ENCODE measurements at places on chromosomes 2 and 18.
A peak's percentile ranks its signal among the peaks of the same experiment; 100 is the strongest.

DNA sequence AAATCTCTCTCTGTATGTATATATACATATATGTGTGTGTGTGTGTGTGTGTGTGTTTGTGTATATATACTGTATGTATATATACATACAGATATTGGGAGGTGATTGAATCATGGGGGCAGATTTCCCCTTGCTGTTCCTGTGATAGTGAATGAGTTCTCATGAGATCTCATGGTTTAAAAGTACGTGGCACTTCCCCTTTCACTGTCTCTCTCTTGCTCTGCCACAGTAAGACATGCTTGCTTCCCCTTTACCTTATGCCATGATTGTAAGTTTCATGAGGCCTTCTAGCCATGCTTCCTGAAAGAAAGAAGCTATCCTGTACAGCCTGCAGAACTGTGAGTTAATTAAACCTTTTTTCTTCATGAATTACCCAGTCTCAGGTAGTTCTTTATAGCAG lies 18.8 kb upstream of the CCDC195 start:
- DNase-seq, result no peak

GRCh38 chr2:83280391-83280790 lies 1178.7 kb downstream of the SUCLG1 start:
- no peak for DNase-seq

GRCh38 chr2:171102802-171103201 lies 57.9 kb downstream of the TLK1 start:
- no peak for DNase-seq

- no peak for DNase-seq
Measured at GRCh38 chr2:221388891-221389290, 183.2 kb downstream of the EPHA4 start.

DNA sequence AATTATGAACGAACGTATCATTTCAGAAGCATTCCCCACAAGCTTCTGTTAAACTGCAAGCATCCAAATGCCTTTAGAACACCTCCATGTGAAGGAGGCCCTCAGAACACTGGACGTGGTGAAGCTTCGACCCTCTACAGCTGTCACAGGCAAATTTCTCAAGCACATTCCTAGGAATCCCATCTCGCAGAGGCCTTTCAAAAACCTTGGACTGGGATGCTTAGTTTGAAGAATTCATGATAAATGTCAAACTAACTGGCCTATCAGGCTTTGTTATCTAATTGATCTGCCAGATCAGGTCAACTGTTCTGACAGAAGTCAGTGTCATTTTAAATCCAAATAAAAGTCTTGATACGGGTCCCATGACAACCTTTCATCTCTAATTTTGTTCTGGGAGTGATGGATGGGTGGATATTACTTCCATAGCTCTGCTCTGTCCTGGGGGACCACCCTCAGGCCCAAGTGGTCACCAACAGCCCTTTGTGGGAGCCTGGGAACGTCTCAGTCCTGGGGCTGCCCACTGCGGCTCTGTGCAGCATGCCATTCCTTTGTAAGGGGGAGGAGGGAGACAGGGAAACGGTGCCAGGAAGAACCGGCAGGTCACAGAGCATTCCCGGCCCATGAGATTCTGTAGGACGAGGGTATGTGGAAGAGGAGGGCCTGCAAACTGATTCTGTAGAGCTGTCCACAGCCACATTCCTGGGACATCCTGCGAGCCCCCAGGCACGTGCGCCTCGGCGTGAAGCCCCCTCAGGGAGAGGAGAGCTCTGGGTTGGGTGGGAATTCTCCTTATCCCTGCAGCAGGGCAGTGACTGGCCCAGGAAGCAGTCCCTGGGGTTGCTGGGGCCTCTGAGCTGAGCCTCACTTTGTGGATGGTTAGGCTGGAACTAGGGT lies 59.1 kb upstream of the PXDN start:
- DNase-seq, result no peak

- no peak for DNase-seq
Measured at GRCh38 chr2:99569386-99569785, 79.6 kb upstream of the REV1 start.

- no peak for DNase-seq
Measured at GRCh38 chr2:8309131-8309530, 372.7 kb upstream of the ID2 start.

GRCh38 chr2:44197816-44198215 lies 29.1 kb downstream of the PPM1B start:
- DNase-seq, result no peak

DNA sequence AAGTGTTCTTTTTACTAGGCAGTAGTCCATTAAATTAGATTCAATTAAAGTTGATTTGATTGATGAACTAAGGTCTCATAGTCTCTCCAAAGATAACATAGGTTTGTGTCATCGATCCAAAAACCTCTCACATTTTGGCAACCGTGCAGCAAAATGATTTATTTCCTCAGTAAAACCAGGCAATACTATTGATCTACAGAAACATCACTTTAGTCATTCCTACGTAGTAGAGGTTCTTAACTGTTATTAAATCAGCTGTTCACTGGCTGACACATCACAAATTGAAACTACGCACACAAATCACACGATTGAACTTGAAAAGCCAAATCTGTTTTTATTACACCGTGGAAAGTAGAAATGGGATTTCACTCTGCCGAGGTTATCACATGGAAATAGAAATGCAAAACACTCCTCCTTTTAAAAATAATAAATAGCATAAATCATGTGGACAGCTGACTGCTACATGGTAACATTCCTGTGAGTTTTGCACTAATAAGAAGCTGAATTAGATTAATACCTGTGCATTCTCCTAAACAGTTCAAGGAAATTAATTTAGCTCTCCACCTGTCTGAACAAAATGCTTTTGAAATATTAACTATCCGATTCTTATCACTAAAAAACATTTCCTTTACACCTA lies 262.5 kb downstream of the CDH20 start:
- DNase-seq, result no peak

DNA sequence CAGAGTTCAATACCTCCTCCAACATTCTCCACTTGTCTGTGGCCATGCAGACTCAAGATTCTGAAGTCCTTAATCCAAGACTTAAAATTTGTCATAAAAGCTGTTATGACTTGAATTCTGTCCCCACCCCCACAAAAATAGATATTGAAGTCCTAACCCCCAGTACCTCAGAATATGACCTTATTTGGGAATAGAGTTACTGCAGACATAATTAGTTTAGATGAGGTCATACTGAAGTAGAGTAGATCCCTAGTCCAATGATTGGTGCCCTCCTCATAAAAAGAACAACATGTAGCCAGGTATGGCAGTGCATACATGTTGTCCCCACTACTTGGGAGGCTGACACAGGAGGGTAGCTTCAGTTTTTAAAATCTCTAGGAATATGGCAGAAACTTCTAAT lies 9.2 kb downstream of the TPGS2 start:
- no peak for DNase-seq

DNA sequence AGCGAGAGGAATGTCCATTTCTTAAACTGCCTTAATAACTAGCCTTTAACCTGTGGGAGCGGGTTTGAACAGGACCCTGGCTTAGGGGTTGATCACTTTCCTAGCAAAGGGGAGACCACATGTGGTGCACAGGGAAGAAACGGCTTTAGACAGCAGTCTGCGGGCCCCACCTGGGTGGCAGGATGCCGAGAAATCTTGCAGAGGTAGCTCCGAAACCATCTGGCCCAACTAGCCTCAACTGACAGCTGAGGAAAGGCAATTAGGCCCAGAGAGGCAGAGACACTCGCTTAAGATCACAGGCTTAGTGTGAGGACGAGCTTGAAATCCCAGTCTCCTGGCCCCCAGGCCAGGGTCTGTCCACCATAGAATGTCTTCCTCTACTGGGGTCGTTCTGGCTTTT lies 89.8 kb downstream of the MRO start:
- no peak for DNase-seq

DNA sequence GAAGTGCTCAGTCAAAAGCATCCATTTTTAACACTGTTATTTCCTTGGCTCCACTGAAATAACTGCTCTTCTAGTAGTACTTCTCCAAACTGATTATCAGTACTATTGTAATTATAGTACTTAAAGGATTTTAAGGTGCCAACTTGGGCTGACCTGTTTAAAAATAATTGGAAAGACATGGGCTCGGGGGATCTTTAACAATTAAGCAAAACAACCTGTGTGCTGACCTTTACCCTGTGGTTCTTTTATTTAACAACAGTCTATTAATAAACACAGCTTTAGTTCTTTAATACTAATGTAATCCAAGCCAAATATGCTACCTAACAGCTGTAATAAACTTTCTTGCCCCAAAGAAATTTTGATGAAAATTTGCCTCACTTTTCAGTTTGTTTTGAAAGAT lies 6.9 kb upstream of the ITPRID2 start:
- no peak for DNase-seq

DNA sequence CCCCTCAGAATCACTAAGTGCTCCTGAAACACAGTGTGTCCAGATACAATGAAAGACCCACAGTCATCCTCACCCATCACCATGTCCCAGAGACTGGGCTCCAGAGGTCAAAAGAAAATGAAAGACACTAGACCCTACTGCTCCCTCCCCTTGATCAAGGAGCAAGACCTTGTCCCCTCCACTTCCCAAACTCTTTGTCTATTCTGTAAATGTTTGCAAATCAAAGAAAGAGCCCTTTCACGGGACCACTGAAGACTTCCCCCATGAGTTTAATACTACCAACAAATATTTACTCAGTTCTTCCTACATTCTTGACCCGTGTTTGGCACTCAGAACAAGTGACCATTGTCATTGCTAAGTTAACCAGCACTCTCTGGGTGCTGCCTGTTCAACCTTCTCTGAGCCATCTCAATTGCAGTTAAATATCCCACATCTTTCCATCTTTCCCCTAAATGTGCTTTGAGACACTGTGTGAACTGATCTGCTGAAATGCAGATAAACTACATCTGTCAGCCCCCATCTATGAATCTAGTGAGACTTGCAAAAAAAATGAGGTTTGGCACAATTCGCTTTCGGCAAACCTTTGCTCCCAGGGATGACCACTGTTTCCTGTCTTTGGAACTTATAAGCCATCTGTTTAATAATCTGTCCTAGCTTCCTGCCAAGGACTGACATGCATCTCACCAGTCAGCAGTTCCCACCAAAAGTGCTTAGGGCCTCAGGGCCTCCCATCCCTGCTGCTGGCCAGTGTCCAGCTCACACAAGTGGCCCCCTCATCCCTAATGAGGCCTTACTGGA lies 170.3 kb downstream of the GFPT1 start:
- no peak for DNase-seq

- no peak for DNase-seq
Measured at GRCh38 chr2:43035922-43036321, 190.5 kb downstream of the ZFP36L2 start.

- peak; percentile 21 for DNase-seq
Measured at GRCh38 chr2:11582862-11583752, 49.3 kb downstream of the GREB1 start.

- no peak for DNase-seq
Measured at GRCh38 chr2:133458280-133458679, 110.0 kb downstream of the NCKAP5 start.

DNA sequence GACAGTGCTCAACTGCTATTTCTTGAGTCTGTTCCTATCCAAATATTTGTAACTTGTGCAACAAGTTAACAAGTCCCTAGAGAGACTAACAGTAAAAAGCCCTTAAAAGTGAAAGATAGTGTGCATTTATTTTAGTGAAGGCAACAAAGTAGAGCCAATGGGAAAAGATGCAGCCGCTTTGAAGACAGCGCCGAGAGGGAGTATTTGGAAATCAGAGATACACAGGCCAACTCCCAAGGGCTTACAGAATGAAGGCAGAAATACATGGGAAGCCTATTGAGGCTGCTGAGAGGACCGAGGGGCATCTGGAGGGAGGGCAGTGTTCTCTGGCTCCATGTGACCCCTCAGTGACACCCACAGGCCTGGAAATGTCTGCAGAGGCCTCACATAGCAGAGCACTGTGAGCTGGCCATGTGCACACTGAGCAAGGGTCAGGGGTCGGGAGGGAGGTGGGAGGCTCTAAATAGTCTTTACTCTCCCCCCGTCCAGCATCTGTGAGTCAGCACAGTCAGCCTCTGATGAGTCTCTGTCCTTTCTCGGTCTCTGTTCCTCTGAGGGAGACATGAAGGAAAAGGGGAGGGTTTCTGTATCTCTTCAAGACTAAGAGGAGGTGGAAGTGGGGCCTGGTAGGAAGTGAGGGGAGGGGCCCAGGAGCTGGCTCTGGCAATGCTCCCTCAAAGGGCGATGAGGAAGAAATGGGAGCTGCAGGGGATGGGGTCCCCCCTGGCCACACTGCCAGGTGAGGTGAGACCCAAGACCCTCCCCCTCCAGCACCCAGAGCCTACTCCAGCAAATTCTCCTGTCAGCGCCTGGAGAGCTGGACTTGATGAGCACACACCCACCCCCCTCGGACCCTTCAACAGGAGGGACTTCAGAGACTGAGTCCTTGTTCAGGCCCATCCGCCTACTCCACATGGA lies 133.6 kb downstream of the SP3 start:
- DNase-seq, result no peak

DNA sequence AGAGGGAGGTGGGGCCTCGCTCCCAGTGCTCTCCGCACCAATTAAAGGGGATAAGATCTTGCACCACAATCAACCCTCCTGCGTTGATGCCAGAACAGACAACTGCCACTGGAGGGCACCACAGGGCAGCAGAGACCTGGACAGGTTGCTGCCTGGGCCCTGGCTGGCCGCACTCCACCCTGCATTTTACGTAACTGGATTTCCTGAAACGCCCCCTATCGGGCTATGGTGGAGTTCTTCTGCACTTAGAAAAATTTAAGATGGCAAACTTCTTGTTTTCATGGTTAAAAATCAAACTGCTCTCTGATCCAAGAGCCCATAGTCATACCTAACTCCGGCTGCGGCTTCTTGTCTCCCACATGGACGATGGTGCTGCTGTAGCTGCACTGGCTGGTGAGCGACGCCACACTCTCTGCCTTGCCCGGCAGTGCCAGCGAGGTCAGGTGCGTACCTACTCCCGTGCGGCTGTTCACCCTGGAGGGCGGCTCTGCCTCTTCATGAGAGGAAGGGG lies 16.8 kb upstream of the HES6 start:
- peak; percentile 66 for DNase-seq

DNA sequence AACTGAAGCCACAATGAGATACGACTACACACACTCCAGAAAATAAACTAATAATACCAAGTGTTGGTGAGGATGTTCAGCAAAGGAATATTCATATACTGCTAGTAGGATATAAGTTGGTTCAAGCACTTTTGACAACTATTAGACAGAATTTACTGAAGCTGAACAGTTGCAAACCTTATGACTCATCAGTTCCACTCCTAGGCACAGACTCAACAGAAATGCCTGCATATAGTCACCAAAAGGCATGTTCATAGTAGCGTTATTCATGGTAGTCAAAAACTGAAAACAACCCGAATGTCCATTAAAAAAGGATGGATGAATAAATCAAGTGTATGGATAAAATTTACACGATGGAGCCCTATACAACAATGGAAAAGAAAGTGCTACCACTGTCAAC lies 232.0 kb downstream of the ANAPC1 start:
- no peak for DNase-seq

- DNase-seq, result no peak
Measured at GRCh38 chr2:206225435-206226232, 48.8 kb upstream of the ZDBF2 start.

- DNase-seq, result no peak
Measured at GRCh38 chr2:169673921-169674320, 20.3 kb downstream of the CFAP210 start.

DNA sequence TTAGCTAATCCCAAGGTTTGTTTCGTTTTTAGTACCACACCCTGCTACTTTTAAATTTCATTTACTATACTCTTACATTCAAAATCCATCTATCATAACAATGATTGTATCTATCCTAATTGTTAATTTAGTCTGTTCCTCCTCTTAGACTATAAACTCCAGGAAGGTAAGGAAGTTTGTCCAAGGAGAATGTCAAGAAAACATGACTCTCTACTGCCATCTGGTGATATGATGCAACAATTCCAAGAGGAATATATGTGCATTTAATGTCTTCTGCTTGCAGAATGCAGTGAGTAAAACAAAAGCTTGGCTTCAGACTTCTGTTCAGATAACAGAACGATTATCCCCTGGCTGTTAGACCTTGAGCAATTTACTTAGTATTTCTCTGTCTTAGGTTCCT lies 1267.1 kb downstream of the LRP1B start:
- DNase-seq, result no peak

Measured in stimulated activated naive CD4-positive, alpha-beta T cell (primary cell).